ENCODE measurements at places on chromosomes 13 and 19.

GRCh38 chr13:32261567-32261966 is 53.6 kb downstream of the ZAR1L start:
- peak; percentile 94 for DNase-seq

GRCh38 chr19:19546751-19547162 is 8.7 kb downstream of the CILP2 start:
- DNase-seq, result no peak

GRCh38 chr19:29590278-29590677 is 15.8 kb upstream of the POP4 start:
- no peak for DNase-seq

GRCh38 chr13:80550971-80551441 is 210.1 kb upstream of the SPRY2 start:
- DNase-seq, result no peak

DNA sequence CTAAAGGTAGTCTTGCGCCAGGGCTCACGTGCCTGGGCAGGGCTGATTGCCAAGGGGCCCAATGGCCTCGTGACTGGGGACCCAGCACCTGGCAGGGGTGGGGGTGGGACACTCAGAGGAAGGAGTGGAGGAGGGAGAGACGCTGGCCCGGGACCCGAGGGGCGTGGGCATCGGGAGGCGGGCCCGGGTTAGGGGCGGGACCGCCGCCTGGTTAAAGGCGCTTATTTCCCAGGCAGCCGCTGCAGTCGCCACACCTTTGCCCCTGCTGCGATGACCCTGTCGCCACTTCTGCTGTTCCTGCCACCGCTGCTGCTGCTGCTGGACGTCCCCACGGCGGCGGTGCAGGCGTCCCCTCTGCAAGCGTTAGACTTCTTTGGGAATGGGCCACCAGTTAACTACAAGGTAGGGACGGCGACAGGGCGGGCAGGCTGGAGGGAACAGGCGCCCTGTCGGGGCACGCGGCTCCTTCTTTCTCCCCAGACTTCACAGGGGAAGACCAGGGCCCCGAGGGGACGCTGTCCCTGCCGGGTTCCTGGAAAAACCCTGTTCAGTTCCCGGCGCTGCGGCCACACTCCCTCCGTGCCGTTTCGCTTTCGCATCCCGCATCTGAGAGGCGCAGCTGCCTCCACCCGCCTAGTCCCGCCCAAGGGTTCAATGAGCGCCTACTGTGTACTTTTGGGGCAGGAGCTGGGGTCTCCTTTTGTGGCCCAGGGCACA is at the start of gene IFI30:
Gene IFI30 (plus strand): TSS at position 242 of the 717 bp plus-strand sequence. CDS start 29 bp downstream, at position 271.
- no peak for DNase-seq

DNA sequence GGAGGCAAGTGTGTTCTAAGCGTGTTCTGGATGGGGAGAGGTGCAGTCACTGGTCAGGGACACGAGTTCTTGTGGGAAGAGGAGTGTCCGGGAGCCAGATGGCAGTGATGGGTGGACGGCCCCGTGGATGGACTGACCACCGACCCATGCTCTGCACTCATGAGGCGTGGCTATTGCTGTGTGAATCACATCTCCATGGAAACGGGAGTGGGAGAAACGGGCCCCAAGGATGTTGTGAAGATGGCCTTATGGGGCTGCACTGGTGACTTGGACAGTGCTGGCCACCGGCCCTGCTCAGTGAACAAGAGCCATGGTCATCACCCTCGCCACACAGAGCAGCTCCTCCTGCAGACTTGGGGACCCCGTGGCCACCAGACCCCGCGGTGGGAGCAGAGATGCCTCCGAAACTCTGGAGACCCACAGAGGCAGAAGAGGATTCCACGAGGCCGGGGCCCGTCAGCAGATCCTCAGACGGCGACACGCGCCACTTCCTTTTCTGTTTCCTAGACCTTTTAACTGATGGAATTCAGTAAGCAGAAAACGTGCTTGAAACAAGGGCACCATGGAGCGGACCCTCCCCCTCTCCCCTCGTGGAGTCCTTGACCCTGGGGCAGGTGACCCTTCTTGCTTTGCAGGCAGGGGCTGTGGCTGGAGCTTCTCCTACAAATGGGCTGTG is 47.5 kb downstream of the GAS6 start:
- no peak for DNase-seq

DNA sequence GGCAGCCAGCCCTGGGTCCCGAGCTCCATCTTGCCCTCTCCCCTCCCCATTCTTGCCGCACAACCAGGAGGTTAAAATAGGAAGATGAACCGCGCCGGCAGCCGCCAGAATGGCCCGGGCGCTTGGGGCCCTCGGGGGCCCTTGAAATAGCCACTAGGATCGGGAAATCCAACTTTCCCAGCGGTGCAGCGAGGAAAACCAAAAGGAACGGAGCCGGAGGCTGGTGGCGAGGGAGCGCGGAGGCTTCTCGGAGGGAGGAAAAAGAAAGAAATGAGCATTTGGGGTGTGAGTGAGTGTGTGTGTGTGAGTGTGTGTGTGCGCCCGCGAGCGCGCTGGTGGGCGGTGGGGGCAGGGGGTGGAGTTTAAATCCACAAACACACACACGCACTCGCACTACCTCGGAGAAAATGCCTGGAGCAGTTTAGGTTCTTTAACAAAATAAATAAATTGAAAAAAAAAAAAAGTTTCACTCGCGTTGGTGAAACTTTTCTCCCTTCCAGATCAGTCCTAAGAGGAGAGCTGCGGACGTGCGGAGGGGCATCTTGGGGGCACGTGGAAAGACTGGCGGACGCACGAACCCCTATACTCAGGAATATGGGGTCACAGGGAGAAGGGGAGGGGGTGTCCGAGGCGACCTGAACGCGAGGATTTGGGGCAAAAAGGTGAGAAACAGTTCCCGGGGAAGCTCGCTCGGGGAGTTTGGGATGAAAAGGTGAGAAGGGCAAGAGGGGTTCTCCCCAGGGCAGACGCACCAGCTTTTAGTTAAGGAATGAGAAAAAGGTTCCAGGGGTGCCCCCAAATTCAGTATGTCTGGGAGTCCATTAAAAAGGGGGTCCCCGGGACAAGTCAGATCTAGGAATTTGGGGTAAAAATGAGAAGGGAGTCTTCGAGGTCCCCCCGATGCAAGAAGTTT is 1.3 kb downstream of the RFX2 start:
- DNase-seq, result no peak

GRCh38 chr13:29459813-29460355 is 135.6 kb downstream of the SLC7A1 start:
- no peak for DNase-seq

DNA sequence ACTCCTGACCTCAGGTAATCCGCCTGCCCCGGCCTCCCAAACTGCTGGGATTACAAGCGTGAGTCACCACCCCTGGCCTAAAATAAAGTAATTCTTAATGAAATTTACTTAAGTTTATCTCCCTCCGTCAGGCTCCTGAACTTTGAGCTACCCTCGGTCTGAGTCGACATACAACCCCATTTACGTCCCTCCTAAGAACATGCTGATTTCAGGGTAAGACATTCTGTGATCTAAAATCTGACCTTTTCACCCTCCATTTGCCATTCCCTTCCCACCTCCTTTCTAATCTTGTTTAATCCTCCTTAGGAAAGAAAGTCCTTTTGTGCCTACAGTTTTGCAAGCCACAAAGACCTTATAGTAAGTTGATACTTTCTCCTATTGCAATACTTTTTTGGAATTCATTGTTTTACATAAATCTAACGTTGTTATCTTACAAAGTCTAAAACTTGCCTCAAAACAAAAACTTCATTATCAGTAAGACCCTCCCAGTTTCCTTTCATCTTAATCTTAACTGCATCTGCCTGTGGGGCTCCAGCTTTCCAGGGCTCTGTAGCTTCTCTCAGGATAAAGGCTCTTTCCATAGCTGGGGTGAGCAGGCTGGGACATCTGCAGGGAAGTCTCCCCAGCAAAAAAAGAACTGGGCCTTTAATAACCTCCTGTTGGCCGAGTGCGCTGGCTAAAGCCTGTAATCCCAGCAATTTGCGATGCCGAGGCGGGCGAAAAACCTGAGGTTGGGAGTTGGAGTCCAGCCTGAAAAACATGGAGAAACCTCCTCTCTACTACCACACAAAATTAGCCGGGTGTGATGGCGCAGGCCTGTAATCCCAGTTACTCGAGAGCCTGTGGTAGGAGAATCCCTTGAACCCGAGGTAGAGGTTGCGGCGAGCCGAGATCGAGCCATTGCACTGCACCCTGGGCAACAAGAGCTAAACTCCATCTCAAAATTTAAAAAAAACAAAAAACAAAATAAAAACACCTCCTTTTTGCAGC is 143.1 kb downstream of the ZNF737 start:
- DNase-seq, result no peak

DNA sequence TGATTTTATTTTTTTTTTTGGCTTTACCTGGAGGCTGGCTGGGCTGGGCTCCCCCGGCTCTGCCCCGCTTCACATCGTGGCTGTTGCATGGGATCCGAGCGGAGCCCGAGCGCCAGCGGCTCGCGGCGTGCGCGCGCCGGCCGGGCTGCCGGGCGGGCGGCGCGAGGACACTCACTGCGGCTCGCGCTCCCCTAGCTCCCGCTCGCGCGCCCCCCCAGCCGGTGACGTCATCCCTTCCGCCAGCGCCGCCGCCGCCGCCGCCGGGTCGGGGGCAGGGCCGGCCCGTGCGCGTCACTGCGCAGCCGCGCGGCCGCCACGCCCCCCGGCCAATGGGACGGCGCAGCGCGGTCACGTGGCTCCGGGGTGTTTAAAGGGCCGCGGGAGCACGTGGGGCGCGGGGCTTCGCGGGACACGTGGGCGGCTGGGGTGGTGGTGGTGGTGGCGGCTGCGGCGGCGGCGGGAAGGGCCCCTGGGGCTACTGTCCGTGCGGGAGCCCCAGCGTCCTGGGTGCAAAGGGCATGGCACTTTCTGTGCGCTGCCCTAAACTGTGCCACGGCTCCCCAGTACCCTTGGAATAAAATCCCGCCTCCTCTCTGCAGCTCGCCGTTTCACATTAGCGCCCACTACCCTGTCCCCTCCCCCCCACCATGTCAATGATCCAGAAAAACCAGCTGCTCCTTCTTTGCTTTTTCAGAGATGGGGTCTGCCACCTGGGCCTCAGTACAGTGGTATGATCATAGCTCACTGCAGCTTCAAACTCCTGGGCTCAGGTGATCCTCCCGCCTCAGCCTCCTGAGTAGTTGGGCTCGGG is at the start of gene PTPRS:
Gene PTPRS (minus strand): TSS at position 176 of the 811 bp plus-strand sequence. CDS start 54,672 bp downstream, outside the sequence.
- DNase-seq, result peak; percentile 64

DNA sequence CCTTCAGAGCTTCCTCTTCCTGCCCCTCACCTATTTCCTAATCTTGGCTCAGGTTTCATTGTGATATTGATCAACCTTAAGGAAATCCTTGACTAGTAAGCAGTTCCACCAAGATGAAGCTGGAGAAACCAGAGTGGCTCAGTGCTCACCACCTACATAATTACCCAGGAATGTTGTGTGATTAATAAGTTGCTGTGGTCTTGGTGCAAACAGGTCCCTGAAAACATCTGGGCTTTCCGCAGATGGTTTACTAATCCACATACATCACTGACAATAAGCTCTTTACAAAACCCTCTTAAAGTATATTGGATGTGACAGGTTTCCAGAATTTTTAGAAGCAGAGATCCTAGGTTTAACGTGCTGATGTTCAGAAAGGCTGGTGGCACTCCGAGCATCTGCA is 8.6 kb upstream of the SERP2 start:
- DNase-seq, result no peak

- no peak for DNase-seq
Measured at GRCh38 chr19:2691951-2692350, 10.5 kb downstream of the GNG7 start.

DNA sequence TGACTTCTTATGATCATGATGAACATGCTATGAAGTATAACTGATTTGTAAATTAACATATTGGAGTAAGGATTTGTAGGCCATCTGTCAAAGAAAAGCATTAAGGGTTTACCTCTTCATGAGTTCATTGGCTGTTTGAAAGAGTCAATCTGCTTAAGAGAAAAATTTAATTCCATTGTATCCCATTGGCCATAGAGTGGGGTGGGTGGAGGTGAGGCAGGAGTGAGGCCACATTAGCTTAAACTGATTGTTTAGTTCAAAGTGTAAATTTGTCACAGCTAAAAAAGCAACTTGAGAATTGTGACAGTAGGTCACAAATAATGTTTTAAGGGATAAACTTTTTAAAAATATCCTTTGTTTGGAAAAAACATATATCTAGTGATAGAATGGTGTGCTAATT is 11.4 kb downstream of the GPR180 start:
- DNase-seq, result no peak

Data from brain microvascular endothelial cell (primary cell).